Endodermal cell (in vitro differentiated cells): ENCODE measurements at places on chromosomes 1 and 21. TPM values are rescaled to one million over a fixed set of nuclear protein-coding genes. Genes with fewer than 3 reads are reported as not detected.

GSTM1 gene
- total RNA-seq = 21.3 and 23.0 TPM in 2 replicates

DHCR24 gene
- 310 and 340 TPM in 2 replicates for total RNA-seq

CGN gene
- 32.6 to 41.7 TPM (median 39.7 TPM) in 3 replicates for total RNA-seq

LAD1 gene
- 5.5 to 13.6 TPM (median 11.8 TPM) in 3 replicates for total RNA-seq

OR2G6 gene
- total RNA-seq = not detected in 2 replicates

SUSD4 gene
- total RNA-seq = 0.88 and 0.92 TPM in 2 replicates

FAM3B gene
- 2.6 and 3.1 TPM in 2 replicates for total RNA-seq

PCAT6 gene
- total RNA-seq = 3.1 to 16.5 TPM (median 5.0 TPM) in 3 replicates

ADAM30 gene
- total RNA-seq = not detected in 3 replicates

CHIA gene
- total RNA-seq = not detected in 2 replicates

KCNJ15 gene
- total RNA-seq = not detected in 2 replicates

CYYR1 gene
- total RNA-seq = 16.9 and 17.4 TPM in 2 replicates

SMYD3 gene
- 21.7 and 32.3 TPM in 2 replicates for total RNA-seq

PEAR1 gene
- total RNA-seq = 0.12 to 0.69 TPM (median 0.29 TPM) in 3 replicates

CNR2 gene
- not detected in 3 replicates for total RNA-seq
